ENCODE measurements at places on chromosomes 1 and 21.

DNA sequence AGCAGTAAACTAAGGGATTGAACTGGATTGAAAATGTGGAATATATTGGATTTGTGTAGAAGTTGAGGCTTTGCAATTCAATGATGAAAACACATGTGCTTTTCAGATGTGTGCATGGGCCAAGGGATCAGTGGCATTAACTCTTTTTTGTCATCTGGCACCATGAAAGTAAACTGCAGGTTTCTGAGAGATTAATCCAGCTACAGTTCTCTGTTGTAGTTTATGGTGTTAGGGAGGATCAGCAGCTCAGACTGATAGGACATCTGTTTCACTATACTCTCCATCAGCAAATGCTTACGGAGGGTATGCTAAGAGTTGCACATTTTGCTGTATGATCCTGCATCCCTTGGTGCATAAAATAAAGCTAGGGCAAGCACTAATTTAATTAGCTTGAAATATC lies 82.6 kb downstream of the C1orf21 start:
- no peak for DNase-seq

DNA sequence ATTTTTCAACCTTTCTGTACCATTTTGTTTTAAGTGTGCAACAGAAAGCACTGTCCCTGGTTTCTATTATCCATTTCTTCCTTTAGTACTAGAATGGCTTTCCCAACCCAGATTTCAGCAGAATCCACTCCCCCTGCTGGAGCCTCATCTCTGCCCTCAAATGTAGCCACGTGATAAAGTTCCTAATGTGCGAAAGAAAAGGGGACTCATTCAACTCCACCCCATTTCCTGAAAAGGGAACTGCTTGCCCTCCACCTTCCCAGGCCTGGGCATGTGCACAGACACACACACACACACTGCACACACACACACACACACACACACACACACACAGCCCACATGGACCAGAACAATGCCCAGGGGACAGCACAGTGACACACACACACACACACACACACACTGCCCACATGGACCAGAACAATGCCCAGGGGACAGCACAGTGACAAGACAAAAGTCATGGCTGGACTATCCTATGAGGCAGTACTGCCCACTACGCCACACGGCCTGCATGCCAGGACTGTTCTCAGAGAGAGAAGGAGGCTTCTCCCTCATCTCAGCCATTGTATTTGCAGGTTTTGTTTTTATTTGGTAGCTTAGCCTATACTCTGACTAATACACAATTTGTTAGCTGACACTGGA lies 33.2 kb downstream of the PACC1 start:
- DNase-seq, result no peak

GRCh38 chr1:230975636-230976035 lies 3.0 kb downstream of the TTC13 start:
- no peak for DNase-seq

- DNase-seq, result no peak
Observed at GRCh38 chr1:219697682-219698081, 84.8 kb upstream of the ZC3H11B start.

GRCh38 chr1:35707601-35708440 lies 10.9 kb downstream of the C1orf216 start:
- no peak for DNase-seq

DNA sequence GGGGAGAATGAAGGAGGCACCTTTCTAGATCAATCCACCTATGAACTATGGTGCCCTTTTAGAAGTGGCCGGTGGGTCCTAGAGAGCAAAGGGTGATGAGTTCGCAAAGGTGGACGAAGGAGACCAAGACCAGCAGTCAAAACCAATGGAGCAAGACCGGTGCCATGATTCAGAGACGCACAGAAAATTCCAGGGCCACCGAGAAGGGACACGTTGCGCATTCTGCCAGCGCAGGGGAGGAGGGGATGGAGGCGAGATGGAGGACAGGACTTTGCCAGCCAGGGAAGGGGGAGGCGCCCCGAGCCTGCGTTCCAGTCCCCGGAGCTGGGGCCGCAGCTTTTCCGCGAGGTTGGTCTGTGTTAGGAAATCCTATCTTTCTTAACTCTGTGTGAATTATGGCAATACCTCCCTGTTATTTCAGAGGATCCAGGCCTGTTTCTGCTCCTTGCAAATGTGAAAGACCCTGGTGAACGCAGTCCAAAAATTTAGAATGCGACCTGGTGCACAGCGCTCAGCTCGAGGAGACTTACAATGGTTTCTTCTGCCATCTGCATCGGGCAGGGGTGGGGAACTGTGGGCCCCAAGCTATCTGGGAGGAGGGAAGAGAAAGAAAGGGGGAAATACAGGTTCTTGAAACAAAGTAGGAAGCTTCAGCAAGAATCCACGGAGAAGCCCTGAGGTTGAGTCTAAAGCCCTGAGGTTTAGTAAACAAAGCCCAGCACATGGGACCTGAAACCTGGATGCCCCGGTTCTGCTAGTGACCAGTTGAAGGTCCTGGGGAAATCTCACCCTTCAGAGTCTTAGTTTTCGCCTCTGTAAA lies 129.4 kb downstream of the MRPS6 start:
- no peak for DNase-seq

DNA sequence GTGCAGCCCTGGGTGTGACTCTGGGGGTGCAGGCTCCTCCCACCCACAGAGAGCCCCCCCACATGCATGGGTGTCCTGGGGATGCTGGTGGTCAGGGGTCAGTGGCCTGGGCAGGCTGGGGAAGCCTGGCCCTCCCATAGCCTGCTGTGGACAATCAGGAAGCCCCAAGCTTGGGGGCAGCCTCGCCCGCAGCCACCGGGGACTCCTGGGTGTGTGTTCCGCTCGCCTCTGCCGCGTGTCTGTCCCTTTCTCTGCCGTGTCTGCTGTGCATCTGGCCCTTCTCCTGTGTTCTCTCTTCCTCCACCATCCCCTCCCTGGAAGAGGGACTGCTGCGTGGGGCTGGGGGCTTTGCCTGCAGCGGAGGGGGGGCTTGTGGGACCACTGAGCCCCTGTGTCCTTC lies 22.9 kb downstream of the AGRN start:
- DNase-seq, result no peak

- DNase-seq, result no peak
Observed at GRCh38 chr1:43664369-43664768, 14.4 kb downstream of the KDM4A start.

Data from AG09319 (cell line).